Activated CD4-positive, alpha-beta T cell treated with anti-CD3 and anti-CD28 coated beads, Interleukin-2, amount 10 ng/mL, durations not matched to agents 24 days and 14 days (primary cell): ENCODE measurements at places on chromosomes 3 and 15. TPM values are rescaled to one million over a fixed set of nuclear protein-coding genes. Genes with fewer than 3 reads are reported as not detected.
A peak's percentile ranks its signal among the peaks of the same experiment; 100 is the strongest.

Gene EXD1
- total RNA-seq: not detected in 2 replicates

Gene BTLA
- 33.7 and 36.0 TPM in 2 replicates for total RNA-seq

Gene COL6A5
- not detected in 2 replicates for total RNA-seq

DNA sequence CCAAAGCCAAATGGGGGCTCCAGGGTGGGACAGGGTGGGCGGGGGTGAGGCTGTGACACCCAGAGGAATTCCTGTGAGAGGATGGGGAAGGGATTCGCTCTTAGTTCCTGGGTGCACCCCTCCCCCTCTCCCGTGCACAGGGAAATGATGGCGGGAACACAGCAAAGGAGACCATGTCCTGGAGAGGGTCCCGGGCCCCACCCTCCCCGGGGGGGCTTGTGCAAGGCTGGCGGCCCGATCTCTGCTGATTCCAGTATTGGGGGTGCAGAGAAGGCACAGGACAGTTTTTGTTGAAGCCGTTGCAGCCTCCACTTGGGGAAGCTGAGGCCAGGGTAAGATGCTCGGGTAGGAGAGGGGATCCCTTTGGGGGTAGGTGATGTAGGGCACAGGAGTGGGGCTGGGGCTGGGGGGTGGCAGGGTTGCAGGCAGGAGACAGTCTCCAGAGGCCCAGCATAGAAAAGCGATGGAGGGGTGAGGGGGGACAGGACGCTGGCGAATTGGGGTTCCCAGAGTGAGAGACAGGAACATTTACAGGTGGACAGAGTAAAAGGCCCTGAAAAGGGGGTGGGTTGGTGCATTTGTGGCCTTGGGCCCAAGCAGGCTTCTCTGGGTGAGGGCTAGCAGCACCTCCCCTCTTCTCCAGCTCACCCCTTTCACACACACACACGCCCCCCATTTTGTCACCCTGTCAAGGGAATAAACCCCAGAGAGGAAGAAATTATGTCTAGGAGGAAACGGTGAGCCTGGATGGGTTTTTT is 38.5 kb downstream of the HMCES start:
- H3K36me3 ChIP-seq: no peaks in the 10 kb centered on the region
- H3K27ac ChIP-seq: peak overlapping the region; percentile 43
- no peak for DNase-seq

GRCh38 chr3:129132097-129132866 is 10.7 kb upstream of the RAB43 start:
- no peak overlapping the region for H3K4me3 ChIP-seq
- H3K27me3 ChIP-seq: no peaks in the 10 kb centered on the region
- DNase-seq: no peak

Gene KNG1
- total RNA-seq: not detected in 2 replicates

GRCh38 chr3:42476225-42477125 is 26.0 kb upstream of the VIPR1 start:
- H3K4me1 ChIP-seq: no peaks in the 10 kb centered on the region
- no peak for DNase-seq
- no peaks in the 10 kb centered on the region for H3K36me3 ChIP-seq

GRCh38 chr3:195204360-195205163 is 66.4 kb downstream of the XXYLT1 start:
- no peak overlapping the region for H3K4me3 ChIP-seq
- no peaks in the 10 kb centered on the region for H3K27me3 ChIP-seq
- H3K4me1 ChIP-seq: peaks cover 8% of the 10 kb centered on the region

- H3K4me1 ChIP-seq: peaks cover 5% of the 10 kb centered on the region
- no peak for DNase-seq
- H3K36me3 ChIP-seq: no peaks in the 10 kb centered on the region
- H3K27ac ChIP-seq: no peak overlapping the region
These were observed 5.7 kb upstream of the GAP43 start for GRCh38 chr3:115617591-115617990.

DNA sequence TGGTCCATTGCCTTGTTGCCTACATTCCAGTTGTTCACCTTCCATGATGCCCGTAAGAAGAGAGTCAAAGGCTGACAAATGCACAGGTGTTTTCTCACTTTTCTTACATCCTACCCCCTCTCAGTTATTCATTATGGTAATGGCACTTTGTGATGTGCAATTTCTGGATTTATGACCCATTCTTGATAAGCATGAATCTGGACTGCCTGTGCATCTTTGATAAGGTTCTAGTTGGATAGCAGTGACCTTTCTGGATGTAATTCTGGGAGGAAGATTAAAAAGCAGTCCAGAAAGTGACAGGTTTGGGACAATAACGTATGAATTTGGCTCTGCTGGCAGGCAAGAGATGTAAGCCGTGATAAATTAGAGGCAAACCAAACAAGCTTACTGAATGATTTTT is 101.5 kb downstream of the ROBO2 start:
- no peak overlapping the region for H3K4me3 ChIP-seq
- no peak for DNase-seq
- no peaks in the 10 kb centered on the region for H3K27me3 ChIP-seq
- H3K4me1 ChIP-seq: no peaks in the 10 kb centered on the region

Gene TERC
- total RNA-seq: 8.9 TPM in 1 of 2 replicates, not detected in the other

Gene IQCF2
- not detected in 2 replicates for total RNA-seq

Gene PLSCR5
- total RNA-seq: not detected in 2 replicates

Gene COL6A6
- not detected in 2 replicates for total RNA-seq

GRCh38 chr15:32687556-32687955 is 30.2 kb upstream of the GREM1 start:
- peaks cover 8% of the 10 kb centered on the region for H3K36me3 ChIP-seq
- H3K4me3 ChIP-seq: no peak overlapping the region
- H3K4me1 ChIP-seq: peaks cover 9% of the 10 kb centered on the region

DNA sequence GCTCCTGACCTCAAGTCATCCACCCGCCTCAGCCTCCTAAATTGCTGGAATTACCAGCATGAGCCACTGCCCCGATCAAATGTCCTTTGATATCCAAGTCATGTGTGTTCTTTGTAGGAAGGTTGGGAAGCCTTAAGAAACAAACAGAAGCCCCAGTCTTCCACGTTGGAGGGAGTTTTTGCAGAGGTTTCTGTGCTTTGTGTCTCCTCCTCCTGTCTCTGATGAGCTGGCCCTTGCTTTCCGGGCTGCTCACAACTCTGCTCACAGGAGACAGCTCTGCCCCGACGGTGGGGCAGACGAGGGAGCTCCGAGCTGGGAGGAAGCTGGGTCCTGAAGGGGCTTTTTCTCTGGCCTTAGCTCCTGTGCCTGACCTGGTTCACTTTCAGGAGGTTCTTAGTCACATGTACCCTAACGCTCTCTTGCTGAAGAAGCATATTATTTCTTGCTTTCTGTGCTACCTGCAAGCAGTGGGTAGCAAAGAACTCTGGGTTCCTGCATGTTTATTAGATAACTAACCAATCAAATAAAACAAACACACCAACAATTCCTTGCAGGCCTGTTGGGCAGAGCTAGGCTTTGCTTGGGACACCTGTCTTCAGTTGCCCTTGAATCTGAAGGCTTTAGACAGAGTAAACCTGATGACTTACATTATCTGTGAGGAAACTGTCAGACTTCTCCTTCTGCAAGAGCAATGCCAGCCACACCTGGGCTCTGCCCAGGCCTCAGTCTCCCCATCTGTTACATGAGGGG is 52.6 kb upstream of the SMAD6 start:
- H3K27me3 ChIP-seq: peaks cover 10% of the 10 kb centered on the region
- no peaks in the 10 kb centered on the region for H3K36me3 ChIP-seq
- no peak for DNase-seq
- no peak overlapping the region for H3K4me3 ChIP-seq

DNA sequence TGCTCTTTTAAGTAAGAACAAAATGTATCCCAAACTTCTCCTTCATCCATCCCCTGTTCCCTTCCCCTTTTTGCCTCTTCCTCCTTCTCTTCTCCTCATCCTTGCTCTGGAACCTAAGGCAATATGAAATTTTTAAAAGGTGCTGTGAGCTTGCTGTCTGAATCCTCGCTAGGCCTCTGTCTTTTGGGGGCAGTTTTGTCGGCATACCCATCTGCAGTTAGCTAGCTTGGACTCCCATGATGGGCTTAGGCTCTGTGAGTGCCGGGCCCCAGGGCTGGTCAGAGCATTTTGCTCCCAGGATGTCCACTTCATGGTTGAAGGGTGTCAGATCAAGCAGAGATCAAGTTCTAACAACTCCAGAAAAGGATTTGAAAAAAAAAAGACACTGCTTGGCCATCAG is 18.6 kb downstream of the ZIC1 start:
- peaks cover 20% of the 10 kb centered on the region for H3K27me3 ChIP-seq
- H3K4me3 ChIP-seq: no peak overlapping the region
- no peaks in the 10 kb centered on the region for H3K36me3 ChIP-seq
- DNase-seq: no peak
- H3K27ac ChIP-seq: no peak overlapping the region

GRCh38 chr3:9173445-9173844 is 76.0 kb downstream of the SRGAP3 start:
- no peak for DNase-seq
- no peaks in the 10 kb centered on the region for H3K27me3 ChIP-seq
- H3K4me1 ChIP-seq: peaks cover 33% of the 10 kb centered on the region
- no peak overlapping the region for H3K4me3 ChIP-seq

DNA sequence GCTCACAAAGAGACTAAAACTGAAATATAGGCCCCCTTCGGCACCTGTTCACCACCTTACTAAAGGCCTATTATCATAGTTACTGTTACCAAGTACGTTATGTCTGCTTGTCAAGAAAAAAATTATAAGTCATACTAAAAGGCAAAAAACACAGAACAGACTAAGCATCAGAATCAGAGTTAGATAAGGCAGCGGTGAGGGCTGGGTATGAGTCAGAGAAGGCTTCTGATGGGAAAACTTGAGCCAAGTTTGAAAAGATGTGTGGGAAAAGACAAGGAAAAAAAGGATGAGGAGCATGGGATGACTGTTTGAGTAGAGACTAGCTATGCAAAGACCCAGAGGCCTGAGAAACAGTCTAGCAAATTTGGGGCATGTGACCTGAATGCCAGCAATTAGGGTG is 387.2 kb upstream of the SGO1 start:
- no peaks in the 10 kb centered on the region for H3K27me3 ChIP-seq
- H3K4me1 ChIP-seq: no peaks in the 10 kb centered on the region
- no peaks in the 10 kb centered on the region for H3K36me3 ChIP-seq
- no peak overlapping the region for H3K27ac ChIP-seq
- no peak overlapping the region for H3K4me3 ChIP-seq

DNA sequence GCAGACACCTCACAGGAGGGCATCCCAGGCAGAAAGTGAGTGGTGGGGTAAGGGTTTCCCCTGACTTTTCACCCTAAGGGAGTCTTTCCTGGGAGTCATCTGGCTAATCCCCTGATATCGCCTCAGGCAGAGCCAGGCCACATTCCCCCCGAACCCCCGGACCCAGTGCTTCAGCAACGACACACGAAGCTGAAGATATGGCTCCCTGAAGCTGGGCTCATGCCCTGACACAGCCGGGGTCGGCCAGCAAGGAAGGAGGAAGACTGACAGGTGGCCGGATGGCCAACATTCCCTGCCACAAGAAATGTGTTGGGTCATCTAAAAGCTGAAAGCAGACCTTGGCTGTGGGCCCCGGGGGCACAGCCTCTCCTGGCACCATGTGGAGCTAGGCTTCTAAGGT is 14.4 kb downstream of the CHST13 start:
- H3K27ac ChIP-seq: no peak overlapping the region
- H3K4me1 ChIP-seq: no peaks in the 10 kb centered on the region
- H3K4me3 ChIP-seq: no peak overlapping the region
- no peak for DNase-seq
- no peaks in the 10 kb centered on the region for H3K36me3 ChIP-seq
- peaks cover 7% of the 10 kb centered on the region for H3K27me3 ChIP-seq

GRCh38 chr3:124051636-124052035 is 59.7 kb upstream of the ROPN1 start:
- no peaks in the 10 kb centered on the region for H3K36me3 ChIP-seq
- no peak for DNase-seq
- peaks cover 9% of the 10 kb centered on the region for H3K27me3 ChIP-seq

GRCh38 chr3:72188536-72188935 is 403.6 kb upstream of the PROK2 start:
- no peaks in the 10 kb centered on the region for H3K36me3 ChIP-seq
- no peak for DNase-seq

Gene AQP9
- 0.26 TPM in 2 replicates for total RNA-seq

DNA sequence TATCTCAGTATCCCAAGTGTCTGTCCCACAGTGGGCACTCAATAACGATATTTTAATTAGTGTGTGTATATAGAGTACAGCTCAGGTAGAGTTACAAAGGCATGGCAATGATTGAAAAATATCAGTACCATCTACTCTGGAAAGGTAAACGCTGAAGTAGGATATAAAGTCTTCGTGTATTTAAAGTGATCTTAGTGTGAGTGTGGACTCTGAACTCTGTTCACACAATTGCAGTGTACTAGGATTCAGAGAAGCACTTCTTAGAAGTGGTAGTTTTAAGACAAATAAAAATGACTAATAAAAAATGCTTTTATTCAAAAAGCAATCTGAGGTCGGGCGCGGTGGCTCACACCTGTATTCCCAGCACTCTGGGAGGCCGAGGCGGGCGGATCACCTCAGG is 62.9 kb upstream of the RAP2B start:
- H3K27ac ChIP-seq: no peak overlapping the region
- H3K27me3 ChIP-seq: no peaks in the 10 kb centered on the region
- no peaks in the 10 kb centered on the region for H3K36me3 ChIP-seq
- DNase-seq: no peak
- H3K4me1 ChIP-seq: no peaks in the 10 kb centered on the region
- H3K4me3 ChIP-seq: no peak overlapping the region

Gene TMEM108
- total RNA-seq: not detected in 2 replicates

DNA sequence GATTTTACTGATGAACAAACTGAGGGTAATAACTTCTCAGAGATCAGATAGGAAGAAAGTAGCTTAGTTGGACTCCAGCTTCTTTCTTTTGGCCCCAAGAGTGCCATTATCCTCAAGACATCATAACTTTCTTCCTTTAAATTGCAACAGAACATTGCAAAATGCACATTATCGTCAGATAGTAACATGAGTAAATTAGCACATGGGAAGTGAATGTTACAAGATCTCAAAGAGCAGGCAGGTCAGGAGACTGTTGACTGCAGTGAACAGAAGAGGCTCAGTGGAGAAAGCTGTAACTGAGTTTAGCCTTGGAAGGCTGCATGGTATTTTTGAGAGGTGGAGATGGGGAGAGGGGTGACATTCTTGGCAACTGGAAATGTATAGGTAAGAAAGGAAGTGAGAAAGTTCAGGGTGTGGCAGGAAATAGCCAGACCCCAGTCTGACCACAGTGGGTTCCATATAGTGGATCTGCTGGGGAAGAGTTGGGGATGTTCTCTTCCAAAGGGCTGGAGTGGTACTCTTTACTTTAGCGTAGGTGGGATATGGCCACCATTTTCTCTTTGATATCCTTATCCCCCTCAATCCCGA is 307.7 kb downstream of the RPLP1 start:
- H3K27me3 ChIP-seq: peaks cover 2% of the 10 kb centered on the region
- peak overlapping the region; percentile 44 for H3K4me3 ChIP-seq
- DNase-seq: peak; percentile 80
- peaks cover 80% of the 10 kb centered on the region for H3K4me1 ChIP-seq

Gene TMEM207
- total RNA-seq: not detected in 2 replicates

Gene SERPINI2
- total RNA-seq: not detected in 2 replicates

- no peak for DNase-seq
- H3K36me3 ChIP-seq: no peaks in the 10 kb centered on the region
- H3K4me1 ChIP-seq: peaks cover 9% of the 10 kb centered on the region
- H3K4me3 ChIP-seq: no peak overlapping the region
- H3K27ac ChIP-seq: no peak overlapping the region
These were observed 199.8 kb upstream of the TLE3 start for GRCh38 chr15:70297465-70298058.

- H3K4me3 ChIP-seq: no peak overlapping the region
- peaks cover 17% of the 10 kb centered on the region for H3K27me3 ChIP-seq
- DNase-seq: no peak
- no peak overlapping the region for H3K27ac ChIP-seq
These were observed 39.3 kb upstream of the LACTB start for GRCh38 chr15:63082366-63082765.

- H3K27ac ChIP-seq: no peak overlapping the region
- DNase-seq: no peak
- H3K4me1 ChIP-seq: no peaks in the 10 kb centered on the region
- peaks cover 12% of the 10 kb centered on the region for H3K27me3 ChIP-seq
These were observed 57.6 kb upstream of the ATP11B start for GRCh38 chr3:182735672-182736071.

- no peak overlapping the region for H3K4me3 ChIP-seq
- no peak for DNase-seq
These were observed 252.8 kb downstream of the VPS13C start for GRCh38 chr15:61807281-61807929.
